Tibial nerve (tissue), 4 donors: ENCODE measurements at places on chromosomes 6 and 20. TPM values are rescaled to one million over a fixed set of nuclear protein-coding genes. Genes with fewer than 3 reads are reported as not detected.

DNA sequence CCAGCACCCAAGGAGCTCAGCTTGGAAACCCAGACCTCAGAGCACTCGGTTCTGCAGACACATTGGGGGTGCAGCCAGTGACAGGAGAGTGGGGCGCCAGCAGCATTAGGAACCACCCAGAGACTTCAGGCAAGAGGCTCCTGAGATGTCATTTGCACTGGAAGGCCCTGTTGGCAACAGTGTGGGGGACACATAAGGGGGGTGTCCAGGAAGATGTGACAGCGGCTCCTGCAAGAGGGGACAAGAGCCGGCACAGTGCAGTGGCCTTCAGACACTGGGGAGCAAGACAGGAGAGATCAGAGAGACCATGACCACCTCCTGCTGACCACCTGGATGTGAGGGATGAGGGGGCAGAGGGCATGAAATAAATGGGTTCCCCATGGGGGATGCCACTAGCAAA, 207.1 kb upstream of the SNX9 start:
- no peak for DNase-seq
- H3K36me3 ChIP-seq, result no peaks in the 10 kb centered on the region
- H3K27ac ChIP-seq, result no peak overlapping the region

DNA sequence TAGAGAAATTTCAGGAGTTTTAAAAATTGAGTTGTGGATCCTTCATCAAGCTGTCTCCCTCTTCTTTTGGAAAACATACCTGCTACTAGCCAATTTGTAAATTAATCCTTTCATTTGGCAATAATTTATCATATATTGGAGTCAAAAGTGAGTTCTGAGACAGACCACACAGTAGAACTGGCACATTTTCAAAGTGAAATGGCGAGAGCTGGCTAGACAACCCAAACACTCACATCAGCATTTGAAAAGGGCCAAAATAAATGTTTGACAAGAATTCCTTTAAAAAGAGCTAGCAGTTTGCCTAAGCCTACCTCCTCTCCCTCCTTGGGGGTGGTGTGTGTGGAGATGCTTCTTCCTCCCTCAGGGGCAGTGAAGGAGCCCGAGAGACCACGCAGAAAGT, 47.9 kb upstream of the KCNK16 start:
- no peak for DNase-seq
- H3K27ac ChIP-seq, result no peak overlapping the region

The GDAP1L1 gene
- total RNA-seq, result not detected

The RNF217 gene
- total RNA-seq, result 33.5 TPM

The SFTA2 gene
- total RNA-seq, result not detected

DNA sequence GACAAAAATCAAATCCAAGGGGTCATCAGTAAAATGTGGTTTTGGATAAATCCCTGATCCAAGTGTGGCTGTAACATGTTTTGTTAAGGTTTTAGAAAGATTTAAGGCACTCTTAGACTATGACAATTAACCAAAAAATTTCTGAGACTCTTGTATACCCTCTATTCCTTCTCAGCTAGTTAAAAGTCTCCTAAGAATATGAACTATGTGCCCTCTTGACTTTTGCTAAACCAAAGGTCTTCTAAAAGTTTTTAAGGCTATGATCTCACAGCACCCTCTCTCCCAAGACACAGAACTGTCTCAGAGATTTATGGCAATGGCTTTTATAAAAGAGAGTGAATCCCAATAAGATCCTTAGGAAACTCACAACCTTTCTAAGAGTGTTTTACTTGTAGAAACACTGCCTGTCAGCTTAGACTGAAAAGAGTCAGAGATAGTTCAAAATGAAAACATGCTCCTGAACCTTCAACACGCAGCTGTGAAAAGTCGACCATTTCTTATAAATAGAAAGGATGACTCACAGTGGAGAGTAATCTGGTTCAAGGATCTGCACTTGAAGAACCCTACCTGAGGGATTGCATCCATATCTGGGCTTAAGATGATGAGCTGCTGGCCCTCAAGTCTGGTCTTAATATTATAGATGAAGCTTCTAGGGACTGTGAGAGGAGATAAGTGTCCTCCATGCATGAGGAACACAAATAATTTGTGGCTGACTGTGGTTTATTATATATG, 388.4 kb upstream of the GJE1 start:
- H3K27ac ChIP-seq, result no peak overlapping the region
- DNase-seq, result no peak
- no peaks in the 10 kb centered on the region for H3K27me3 ChIP-seq
- no peak overlapping the region for H3K4me3 ChIP-seq
- H3K36me3 ChIP-seq, result no peaks in the 10 kb centered on the region

- H3K36me3 ChIP-seq, result no peaks in the 10 kb centered on the region
- no peaks in the 10 kb centered on the region for H3K27me3 ChIP-seq
- H3K4me3 ChIP-seq, result no peak overlapping the region
- H3K27ac ChIP-seq, result peak overlapping the region; percentile 42
- H3K4me1 ChIP-seq, result no peaks in the 10 kb centered on the region
Measured at GRCh38 chr6:132020138-132020581, 69.0 kb upstream of the CCN2 start.

- H3K4me3 ChIP-seq, result no peak overlapping the region
- H3K36me3 ChIP-seq, result no peaks in the 10 kb centered on the region
- no peak overlapping the region for H3K27ac ChIP-seq
- no peak for DNase-seq
- H3K4me1 ChIP-seq, result peaks cover 24% of the 10 kb centered on the region
- no peaks in the 10 kb centered on the region for H3K27me3 ChIP-seq
Measured at GRCh38 chr6:140318408-140318807, 944.0 kb upstream of the CITED2 start.

The OTOR gene
- not detected for total RNA-seq

DNA sequence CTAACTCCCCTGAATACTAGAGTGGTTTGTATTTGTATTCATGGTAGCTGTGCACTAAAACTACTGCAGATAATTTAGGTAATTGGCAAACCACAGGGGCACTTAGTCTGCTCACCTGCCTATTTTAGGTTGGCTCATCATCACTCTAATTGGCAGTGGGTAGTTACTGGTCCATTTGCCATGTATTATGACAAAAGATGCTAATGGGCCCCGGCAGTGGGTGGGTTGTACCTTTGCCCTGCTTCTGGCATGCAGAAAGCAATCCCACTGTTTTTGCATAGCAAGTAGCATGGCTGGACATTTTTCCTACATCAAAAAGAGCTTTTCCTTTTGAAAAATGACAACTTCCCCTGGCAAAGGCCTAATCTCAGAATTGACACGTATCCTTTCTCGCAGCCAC, 741.4 kb upstream of the MAP3K7 start:
- H3K4me3 ChIP-seq, result no peak overlapping the region
- no peak overlapping the region for H3K27ac ChIP-seq
- no peaks in the 10 kb centered on the region for H3K36me3 ChIP-seq
- DNase-seq, result no peak

DNA sequence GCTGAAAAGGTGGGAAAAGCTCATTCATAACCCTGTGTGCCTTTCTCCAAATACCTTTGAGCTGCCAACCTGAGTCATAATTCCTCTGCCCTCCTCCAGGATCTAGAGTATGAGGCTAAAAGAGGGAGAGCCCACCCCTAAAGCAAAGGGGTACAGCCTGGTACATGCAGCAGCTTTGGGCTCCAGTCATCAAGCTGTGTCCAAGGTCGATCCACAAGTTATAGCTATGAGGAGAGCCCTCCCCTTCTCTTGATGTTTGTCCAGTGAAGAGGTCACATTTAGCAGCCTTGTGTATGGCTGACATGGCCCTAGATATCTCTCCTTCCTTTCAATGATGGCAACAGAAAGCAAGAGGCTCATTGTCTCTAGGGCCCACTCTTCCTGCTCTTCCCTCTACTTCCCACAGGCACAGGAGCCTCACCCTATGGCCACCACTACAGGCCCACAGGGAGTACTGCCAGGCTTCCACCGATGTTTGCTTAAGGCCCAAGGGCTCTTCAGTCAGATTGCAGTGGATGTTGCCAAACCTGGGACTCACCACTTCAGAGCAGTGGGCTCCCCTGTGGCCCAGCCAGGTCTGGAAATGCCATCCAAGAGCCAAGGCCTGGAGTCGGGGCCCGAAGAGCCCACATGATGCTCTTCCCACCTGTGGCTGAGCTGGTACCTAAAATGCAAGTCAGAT, 176.8 kb downstream of the CD83 start:
- no peaks in the 10 kb centered on the region for H3K27me3 ChIP-seq
- H3K4me3 ChIP-seq, result no peak overlapping the region
- DNase-seq, result no peak
- no peak overlapping the region for H3K27ac ChIP-seq

GRCh38 chr6:121897337-121897760, 461.9 kb downstream of the GJA1 start:
- no peaks in the 10 kb centered on the region for H3K36me3 ChIP-seq
- H3K4me3 ChIP-seq, result no peak overlapping the region
- no peaks in the 10 kb centered on the region for H3K4me1 ChIP-seq
- no peak overlapping the region for H3K27ac ChIP-seq
- DNase-seq, result no peak

The CD93 gene
- total RNA-seq, result 85.1 TPM

The EEF1E1 gene
- 14.7 TPM for total RNA-seq

DNA sequence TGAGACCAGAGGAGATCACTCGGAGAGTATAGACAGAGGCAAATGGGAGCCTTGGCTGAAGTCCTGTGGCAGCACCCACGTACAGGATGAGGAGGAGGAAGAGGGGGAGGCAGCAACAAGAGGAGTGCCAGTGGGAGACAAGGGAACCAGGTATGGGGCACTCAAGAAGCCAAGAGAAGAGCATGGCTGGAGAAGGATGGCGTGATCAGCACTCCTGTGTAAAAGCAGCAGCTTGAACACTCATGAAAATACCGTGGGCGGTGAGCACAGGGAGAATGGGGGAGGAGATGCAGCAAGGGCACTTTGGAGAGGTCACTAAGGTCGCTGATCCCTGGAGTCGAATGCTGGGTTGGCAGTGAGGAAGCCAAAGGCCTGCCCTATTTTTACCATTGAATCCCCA, 51.2 kb upstream of the PRND start:
- no peak overlapping the region for H3K27ac ChIP-seq
- H3K36me3 ChIP-seq, result no peaks in the 10 kb centered on the region
- H3K4me1 ChIP-seq, result no peaks in the 10 kb centered on the region
- no peak overlapping the region for H3K4me3 ChIP-seq
- H3K27me3 ChIP-seq, result no peaks in the 10 kb centered on the region
- DNase-seq, result no peak

DNA sequence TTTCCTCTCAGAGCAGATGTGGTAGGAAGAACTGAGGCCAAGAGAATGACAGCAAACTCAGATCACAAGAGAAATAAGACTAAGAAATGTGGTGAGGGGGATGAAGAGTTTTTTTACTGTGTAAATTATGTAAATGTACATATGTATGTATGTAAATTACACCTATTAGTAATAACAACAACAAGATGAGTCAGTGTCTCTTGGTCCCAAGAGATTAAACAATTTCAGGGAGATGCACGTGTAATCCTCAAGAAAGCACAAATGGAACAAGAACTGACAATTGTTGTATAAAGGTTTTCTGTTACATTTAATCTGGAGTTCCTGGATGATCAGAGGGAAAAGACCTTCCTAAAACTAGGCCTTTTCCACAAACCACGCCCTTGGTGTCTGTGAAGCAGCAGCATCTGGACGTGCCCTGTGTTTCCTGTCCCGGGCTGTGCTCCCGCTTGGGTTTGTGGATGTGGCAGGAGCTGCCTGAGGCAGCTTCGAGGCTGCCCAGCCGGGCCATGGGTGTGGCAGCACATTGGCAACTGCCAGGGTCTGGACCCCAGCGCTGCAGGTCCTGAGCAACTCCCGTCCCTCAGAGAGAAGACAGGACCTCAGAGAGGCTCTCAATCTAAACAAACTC, 994 bp downstream of the CLDN20 start:
- no peak for DNase-seq
- H3K4me1 ChIP-seq, result no peaks in the 10 kb centered on the region
- no peaks in the 10 kb centered on the region for H3K27me3 ChIP-seq
- H3K27ac ChIP-seq, result no peak overlapping the region
- no peaks in the 10 kb centered on the region for H3K36me3 ChIP-seq

The NRSN1 gene
- not detected for total RNA-seq

DNA sequence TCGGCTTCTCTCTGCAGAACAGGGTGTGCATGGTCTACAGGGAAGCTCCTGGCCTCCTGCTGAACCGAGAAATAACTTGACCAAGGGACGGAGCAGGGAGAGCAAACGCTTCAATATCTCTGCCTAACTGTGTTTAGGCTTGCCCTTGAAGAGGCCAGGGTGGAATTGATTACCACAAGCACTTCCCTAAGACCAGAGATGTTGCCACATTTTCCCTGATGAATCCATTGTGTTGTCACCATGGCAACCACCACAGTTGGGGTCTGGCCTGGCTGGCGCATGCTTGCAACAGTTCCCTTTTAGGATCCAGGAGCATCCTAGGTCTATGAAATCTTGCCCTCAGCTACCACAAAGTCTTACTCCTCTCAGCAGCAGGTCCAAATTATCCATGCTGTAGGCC, 213.5 kb upstream of the SULF2 start:
- no peaks in the 10 kb centered on the region for H3K27me3 ChIP-seq
- no peak overlapping the region for H3K4me3 ChIP-seq
- H3K4me1 ChIP-seq, result no peaks in the 10 kb centered on the region

DNA sequence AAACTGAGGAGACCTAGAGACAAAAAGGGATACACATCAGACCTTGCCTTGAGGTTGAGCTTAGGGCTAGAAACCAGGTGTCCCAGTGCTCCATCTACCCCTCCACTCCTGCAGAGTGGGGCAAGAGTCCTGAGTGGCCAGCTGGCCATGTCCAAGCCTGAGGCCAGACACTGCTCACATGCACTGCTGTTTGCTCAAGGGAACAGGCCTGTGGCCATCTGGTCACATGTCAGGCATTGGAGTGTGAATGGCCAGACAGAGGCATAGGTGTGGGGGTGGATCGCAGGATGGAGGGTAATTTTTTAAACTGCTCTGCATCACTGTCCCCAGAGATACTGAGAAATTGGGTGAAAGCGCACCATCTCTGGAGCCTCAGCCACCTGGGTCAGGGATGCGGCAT, 30.5 kb downstream of the MAFB start:
- no peak overlapping the region for H3K4me3 ChIP-seq
- H3K36me3 ChIP-seq, result no peaks in the 10 kb centered on the region
- H3K27ac ChIP-seq, result no peak overlapping the region
- no peaks in the 10 kb centered on the region for H3K4me1 ChIP-seq
- no peaks in the 10 kb centered on the region for H3K27me3 ChIP-seq

The TGM2 gene
- total RNA-seq, result 65.1 TPM

DNA sequence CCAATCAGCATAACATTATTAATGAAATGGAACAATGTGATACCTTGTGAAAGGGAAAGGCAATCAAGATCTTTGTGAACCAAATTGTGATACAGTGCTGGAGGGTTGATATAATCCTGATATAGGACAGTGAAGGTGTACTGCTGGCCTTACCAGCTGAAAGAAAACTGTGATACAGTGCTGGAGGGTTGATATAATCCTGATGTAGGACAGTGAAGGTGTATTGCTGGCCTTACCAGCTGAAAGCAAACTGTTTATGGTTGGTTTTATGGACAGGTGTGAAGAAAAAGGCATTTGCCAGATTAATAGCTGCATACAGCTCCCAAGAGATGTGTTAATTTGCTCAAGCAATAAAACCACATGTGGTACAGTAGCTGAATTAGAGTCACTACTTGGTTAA, 73.9 kb downstream of the MRAP2 start:
- H3K4me1 ChIP-seq, result no peaks in the 10 kb centered on the region
- no peaks in the 10 kb centered on the region for H3K27me3 ChIP-seq
- H3K27ac ChIP-seq, result no peak overlapping the region
- no peak for DNase-seq
- H3K36me3 ChIP-seq, result no peaks in the 10 kb centered on the region
- no peak overlapping the region for H3K4me3 ChIP-seq

The GMDS gene
- 33.2 TPM for total RNA-seq

- H3K36me3 ChIP-seq, result no peaks in the 10 kb centered on the region
- no peak overlapping the region for H3K27ac ChIP-seq
- no peak for DNase-seq
- H3K4me1 ChIP-seq, result peaks cover 22% of the 10 kb centered on the region
- H3K27me3 ChIP-seq, result no peaks in the 10 kb centered on the region
- H3K4me3 ChIP-seq, result no peak overlapping the region
Measured at GRCh38 chr6:161480421-161481155, 206.7 kb upstream of the AGPAT4 start.
